ENCODE measurements at places on chromosomes 11 and 22.

DNA sequence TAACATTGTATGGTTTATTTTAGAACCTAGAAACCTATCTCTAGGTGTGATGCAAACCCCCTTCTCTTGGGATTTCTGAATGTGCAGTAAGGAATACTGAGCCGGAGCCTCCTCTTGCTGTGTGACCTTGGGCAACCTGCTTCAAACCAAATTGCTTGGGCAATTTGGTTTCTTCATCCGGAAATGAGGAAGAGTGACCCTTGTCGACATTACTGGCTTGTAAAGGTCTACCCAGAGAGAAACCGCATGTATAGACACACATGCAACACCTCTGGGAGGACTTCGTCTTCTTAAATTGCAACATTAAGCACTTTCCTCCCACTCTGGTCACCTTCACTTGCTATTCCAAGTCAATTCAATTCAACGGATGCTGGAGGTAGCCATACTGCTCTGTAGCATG, 19.6 kb upstream of the TP53I11 start:
- no peak for DNase-seq

DNA sequence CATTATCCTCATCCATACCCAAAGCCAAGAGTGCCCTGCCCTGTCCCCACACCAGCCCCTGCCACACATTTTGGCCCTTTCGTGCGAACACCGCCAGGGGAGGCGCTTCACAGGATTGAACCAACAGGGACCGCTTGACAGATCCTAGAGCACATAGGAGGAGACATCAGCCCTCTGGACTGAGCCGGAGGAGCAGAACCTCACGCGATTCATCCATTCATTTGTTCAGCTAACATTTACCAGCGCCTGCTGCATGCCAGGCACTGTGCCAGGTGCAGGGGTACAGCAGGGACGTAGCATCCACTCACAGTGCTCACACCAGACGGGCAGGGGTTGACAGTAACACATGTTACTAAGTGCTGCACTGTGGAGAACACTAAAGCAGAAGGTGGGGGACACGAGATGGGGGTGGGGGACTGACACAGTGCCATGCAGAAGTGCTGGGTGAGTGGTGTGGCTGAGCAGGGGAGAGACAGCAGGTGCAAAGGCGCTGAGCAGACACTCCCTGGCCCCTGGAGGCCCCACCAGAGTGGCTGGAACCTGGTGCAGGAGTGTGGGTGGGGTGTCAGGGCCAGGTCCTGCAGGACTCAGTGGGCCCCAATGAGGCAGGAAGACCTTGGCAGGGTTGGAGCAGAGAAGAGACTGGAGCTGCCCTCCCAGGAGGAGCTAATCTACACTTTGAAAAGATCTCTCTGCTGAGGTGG, 3.4 kb downstream of the GNAZ start:
- no peak for DNase-seq

DNA sequence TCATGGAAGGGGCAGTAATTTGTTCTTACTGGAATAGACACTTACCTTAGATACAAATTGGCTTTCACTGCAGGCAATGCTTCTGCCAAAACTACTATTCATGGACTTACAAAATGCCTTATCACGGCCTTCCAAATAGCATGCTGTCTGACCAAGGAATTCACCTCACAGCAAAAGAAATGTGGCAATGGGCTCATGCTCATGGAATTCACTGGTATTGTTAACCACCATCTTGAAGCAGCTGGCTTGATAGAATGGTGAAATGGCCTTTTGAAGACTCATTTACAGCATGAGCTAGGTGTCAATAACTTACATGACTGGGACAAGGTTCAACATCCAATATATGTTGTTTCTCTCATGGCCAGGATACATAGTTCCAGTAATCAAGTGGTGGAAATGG, 21.9 kb downstream of the OR5B21 start:
- DNase-seq: no peak

GRCh38 chr11:43898574-43898973, 17.9 kb downstream of the ALKBH3 start:
- DNase-seq: no peak

GRCh38 chr11:725624-726202, 19.7 kb downstream of the EPS8L2 start:
- DNase-seq: no peak

GRCh38 chr11:102347462-102348370, 702 bp downstream of the BIRC2 start:
- peak; percentile 70 for DNase-seq

DNA sequence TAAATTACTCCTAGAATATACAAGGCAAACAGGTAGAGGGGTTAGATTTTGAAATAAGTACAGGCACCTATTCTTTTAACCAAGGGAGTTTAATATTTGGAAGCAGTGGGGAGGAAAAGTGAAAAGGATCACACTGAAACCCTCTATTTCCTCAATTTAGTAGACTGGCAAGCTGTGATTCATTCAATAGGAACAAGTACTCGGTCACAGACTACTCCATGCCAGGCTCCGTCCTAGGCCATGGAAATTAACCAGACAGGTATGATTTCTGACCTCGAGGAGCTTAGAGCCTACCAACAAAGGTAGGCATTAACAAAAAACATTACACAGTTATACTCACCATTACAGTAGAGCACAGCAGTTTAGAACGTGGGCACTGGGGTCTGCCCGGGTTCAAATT, 40.9 kb downstream of the SIK3 start:
- DNase-seq: no peak

DNA sequence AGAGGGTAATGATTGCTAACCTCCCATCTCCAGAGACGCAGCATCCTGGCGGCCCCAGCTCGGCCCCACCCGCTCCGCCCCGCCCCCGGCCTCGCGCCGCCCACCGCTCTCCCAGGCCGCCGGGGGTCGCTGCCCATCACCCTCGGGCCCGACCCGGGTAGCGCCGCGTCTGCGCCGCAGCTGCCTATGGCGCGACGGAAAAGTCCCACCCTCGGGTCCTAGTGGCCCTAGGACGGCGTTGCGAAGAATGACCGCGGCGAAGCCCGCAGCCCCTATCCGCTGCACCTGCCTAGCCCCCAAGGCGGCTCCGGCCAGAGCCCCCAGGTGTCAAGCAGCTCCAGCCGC, 457 bp downstream of the CPSF7 start:
- peak; percentile 66 for DNase-seq
